ENCODE measurements at places on chromosomes 16 and 17. TPM values are rescaled to one million over a fixed set of nuclear protein-coding genes. Genes with fewer than 3 reads are reported as not detected.

DNA sequence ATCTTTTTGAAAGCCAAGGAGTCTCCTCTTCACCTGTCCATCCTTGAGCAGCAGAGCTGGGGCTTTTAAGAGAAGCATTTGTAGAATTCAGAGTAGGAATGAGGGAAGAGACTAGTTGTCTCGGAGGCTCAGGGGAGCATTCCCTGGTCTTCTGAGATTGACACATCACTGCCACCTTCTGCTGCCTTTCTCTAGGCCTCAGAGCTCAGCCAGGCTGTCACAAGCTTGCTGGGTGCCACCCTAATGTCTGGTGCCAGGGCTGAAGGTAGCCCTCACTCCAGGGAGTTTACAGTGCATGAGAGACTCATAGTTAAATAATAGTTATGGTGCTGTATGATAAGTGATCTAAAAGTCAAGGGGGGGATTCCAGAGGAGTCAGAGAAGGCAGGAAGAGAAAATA lies 39.7 kb downstream of the B9D1 start:
- DNase-seq: no peak

- peak; percentile 70 for DNase-seq
These were observed 5.1 kb upstream of the NME4 start for GRCh38 chr16:391885-392335.

CCL1 gene
- not detected for total RNA-seq

DNA sequence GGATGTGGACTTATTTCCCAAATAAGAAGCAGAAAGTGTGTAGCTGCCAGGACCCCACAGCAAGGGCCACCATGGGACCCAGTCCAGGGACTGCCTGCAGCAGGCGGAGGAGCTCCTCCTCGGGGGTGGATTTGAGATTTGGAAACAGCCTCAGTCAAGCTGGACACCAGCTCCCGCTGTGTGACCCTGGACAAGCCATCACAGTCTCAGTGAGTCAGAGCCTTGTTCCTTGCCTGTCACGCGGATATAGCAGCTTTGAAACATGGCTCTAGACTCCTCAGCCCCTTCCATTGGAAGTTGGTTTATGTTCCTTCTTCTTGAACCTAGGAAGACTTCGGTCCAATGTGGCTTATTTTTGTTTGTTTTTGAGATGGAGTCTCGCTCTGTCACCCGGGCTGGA lies 12.5 kb upstream of the DPEP1 start:
- DNase-seq: no peak

RAP1GAP2 gene
- 4.0 TPM for total RNA-seq

DNA sequence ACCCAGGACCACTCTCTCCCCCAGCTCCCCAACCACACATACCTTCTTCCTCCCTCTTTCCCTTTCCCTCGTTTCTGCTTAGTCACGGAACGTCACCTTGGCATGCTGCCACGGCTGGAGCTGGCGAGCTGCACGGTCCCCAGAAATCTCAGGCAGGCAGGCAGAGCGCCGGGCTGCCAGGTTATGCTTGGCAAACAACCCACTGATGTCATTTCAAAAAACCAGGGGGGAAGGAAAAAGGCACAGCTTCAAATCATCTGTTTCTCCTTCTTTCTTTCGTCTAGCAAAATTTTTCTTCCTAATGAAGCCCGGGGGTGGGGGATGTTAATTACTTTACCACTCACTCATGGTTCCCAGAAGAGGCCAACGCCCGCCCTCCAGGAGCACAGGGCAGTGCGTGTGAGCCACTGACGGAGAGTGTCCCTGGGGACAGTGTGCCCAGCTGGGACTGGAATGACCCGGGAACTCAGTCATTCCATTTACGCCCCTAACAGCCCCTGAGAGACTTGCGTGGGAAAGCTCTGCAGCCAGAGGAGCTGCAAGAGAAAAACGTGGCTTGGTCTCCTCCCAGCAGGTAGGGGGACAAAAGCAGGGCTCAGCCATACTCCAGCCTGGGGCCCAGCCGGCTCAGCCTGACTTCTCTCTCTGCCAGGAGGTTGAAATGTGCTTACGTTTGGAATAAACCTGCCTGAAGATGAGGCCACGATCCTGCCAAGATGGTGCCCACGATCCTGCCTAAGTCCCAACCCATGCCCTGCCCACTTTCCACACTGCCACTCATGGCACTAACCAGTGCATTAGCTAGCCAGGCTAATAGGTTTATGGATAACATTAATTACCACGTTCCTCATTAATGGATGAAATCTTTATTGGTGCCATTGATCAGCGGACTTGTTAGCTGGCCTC lies 198.9 kb downstream of the ZFHX3 start:
- no peak for DNase-seq

- no peak for DNase-seq
These were observed 10.2 kb downstream of the EEF2K start for GRCh38 chr16:22216191-22216831.

TBC1D3E gene
- not detected for total RNA-seq

DNA sequence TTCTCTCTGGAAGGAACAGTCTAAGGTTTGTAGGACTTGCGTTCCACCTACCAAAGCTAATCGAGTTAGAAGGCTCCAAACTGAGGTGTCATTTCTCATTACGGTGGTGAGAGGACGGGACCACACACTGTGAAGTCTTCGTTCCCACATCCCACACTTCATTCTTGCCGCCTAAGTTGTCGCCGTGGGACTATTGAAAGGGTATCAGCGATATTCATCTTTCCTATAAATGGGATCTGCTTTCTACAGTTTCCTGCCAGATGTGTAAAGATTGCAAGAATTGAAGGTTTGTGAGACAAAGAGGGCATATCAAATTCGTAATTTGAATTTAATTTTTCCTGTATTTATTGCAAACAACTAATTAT lies 608 bp upstream of the TRIM37 start:
- no peak for DNase-seq

GRIN2A gene
- total RNA-seq: not detected

DNA sequence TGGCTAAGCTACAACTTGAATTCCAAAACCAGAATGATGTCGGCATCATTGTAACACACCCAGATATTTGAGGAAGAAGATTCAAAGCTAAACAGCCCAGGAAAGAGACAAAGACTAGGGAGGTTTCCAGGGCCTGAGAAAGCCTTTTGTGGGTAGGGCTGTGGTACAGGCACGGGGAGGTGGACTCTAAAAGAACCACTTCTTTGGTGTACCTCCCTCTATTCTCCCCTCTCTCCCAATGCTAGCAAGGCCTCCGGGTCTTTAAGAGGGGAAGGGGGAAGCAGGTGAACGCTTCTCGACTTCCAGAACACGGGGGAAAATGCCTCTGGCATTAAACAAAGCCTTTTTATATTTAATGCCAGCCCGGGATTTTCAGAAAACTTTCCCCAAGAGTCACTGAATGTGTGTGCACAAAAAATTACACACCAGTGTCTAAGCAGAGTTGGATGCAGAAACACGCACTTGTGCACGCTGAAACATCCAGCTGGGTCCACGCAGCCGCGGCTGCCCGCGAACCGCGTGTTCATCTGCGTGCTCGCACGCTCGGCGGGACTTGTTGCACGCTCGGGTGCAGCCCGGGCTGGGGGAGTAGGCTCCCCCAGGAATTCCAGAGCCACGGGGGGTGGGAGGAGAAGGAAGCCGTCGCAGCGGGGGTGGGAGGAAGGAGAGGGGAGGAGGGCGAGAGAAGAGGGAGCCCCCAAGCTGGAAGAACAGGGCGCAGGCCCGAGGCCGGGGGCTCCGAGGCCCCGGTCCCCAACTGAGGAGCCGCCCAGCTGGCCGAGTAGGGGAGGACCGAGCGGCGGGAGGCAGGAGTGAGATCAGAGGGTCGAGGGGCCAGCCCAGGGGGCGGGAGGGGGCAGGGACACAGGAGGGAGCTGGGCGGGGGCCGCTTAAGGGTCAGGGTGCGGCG lies 20.1 kb upstream of the ZNF423 start:
- no peak for DNase-seq

- DNase-seq: no peak
These were observed 134.5 kb downstream of the MRTFB start for GRCh38 chr16:14205666-14206065.

SEPTIN12 gene
- total RNA-seq: not detected

- DNase-seq: no peak
These were observed 39.0 kb upstream of the CRISPLD2 start for GRCh38 chr16:84780544-84781376.

DNA sequence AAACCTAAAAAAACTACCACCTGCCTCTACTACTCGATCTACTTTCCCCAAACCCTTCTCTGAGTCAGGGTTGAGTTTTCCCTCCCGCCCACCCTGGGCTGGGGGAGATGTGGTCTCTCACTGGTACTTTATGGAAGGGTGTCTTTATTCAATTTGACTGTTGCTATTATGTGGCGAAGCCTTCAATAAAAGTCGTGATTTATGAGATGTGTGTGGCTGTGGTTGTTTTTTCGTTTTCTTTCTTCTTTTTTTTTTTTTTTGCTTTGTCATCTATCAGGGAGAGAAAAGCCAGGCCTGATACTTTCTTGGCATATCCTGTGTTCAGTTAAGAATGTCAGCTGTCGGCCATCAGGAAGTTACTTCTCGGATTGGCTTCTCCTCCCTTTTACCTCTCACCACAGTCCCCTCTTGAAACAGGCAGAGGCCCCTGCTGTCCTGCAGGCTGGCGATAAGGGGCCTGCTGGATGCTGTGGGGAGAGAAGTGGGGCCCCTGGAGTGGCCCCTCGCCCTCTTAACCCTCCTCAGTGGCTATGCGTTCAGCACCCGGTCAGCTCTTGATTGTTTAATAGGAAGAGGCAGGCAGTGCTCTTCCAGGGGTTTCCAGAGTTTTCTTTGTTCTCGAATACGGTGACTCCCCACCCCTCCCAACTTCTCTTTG lies 123.0 kb downstream of the MSI2 start:
- DNase-seq: no peak

GRCh38 chr16:81444448-81445121 lies at the start of gene CMIP:
TSS of gene CMIP (plus strand) at chr16:81444808.
- peak; percentile 91 for DNase-seq

GRCh38 chr17:78585006-78585630 lies 7.9 kb upstream of the DNAH17 start:
- no peak for DNase-seq

GRCh38 chr17:8417806-8418205 lies 17.9 kb upstream of the NDEL1 start:
- no peak for DNase-seq

GRCh38 chr17:30476726-30477082 lies 504 bp upstream of the GOSR1 start:
- DNase-seq: no peak

- no peak for DNase-seq
These were observed 84.7 kb downstream of the PLCG2 start for GRCh38 chr16:81863630-81864352.

KRT32 gene
- not detected for total RNA-seq

DNA sequence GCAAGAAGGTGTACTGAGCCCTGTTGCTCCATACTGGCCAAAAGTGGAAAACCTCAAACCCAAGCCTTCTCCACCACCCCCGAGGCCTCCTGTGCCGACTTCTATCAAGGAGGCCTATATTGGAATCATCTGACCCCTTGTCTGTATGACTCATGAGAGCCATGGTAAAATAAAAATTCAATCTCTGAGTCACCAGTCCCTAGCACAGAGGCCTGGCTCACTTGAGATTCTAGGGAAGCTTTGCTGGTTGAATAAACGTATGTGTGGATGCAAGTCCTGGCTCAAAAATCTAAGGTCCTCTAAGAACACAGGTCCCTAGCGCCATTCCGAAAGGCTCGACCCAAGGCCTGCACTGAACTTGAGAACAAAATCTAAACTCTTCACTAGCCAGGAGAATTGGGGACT lies 15.0 kb downstream of the NSMCE1 start:
- DNase-seq: no peak

GRCh38 chr17:6641247-6641863 lies 495 bp downstream of the TXNDC17 start:
- no peak for DNase-seq

- no peak for DNase-seq
These were observed 1.4 kb downstream of the PYDC1 start for GRCh38 chr16:31215287-31216162.

DNA sequence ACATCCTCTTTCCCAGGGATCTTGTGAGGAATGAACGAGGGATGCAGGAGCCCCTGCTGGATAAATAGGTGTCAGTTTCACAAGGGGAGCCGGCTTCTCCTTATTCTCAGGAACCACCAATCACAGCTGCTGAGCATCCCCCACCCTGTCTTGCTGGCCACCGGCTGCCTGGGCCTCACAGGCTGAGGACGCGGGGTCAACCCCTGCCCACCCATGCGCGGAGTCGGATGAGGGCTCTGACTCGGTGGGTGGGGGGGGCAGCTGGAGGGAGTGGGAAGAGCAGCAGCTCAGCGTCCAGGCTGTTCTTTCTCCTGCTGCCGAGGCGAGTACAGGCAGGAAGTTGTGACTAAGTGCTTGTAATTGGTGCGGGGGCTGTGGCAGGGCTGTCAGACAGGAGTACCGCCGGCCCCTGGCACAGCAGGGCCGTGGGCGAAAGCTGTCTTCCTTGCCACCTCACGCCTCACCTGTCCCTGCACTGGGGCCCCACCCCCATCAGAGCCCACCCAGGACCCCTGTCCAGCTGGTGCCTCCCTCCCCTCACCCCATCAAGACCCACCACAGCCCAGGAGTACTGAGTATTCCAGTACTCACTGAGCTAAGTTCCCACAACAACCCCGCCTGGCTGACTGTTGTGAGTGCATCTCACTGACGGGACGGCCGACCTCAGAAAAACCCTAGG lies 11.0 kb upstream of the DPEP1 start:
- no peak for DNase-seq

GRCh38 chr17:17134957-17135333 lies 71.2 kb downstream of the PLD6 start:
- no peak for DNase-seq
